ENCODE measurements at places on chromosomes 4 and X. TPM values are rescaled to one million over a fixed set of nuclear protein-coding genes. Genes with fewer than 3 reads are reported as not detected.

DNA sequence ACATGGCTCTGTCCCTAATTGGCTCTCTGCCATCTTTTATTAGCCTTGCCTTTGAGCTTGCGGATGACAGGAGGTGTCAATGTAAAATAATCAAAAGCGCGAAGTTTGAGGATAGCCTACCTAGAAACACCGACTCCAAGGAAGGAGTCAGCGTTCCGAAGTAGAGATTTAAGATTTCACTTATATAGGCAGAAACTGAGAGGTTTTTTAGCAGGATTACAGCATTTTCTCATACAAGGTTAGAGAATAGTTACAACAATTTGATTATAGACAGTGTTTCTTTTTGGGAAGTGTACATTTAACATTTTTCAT lies 499 bp upstream of the NFXL1 start:
- H3K4me3 ChIP-seq: peak overlapping the region; percentile 59
- DNase-seq: no peak
- H3K36me3 ChIP-seq: no peaks in the 10 kb centered on the region
- no peaks in the 10 kb centered on the region for H3K27me3 ChIP-seq
- H3K27ac ChIP-seq: peak overlapping the region; percentile 81

Gene USP51
- total RNA-seq: not detected

Gene FATE1
- total RNA-seq: not detected

Gene HTN3
- total RNA-seq: not detected
